Stimulated activated CD8-positive, alpha-beta memory T cell treated with anti-CD3 and anti-CD28 coated beads, Interleukin-2, amount 100 ng/mL, for 1 hour (primary cell): ENCODE measurements at places on chromosomes 1 and 21.

GRCh38 chr21:35538386-35538785, 489.3 kb upstream of the RUNX1 start:
- no peak for DNase-seq

DNA sequence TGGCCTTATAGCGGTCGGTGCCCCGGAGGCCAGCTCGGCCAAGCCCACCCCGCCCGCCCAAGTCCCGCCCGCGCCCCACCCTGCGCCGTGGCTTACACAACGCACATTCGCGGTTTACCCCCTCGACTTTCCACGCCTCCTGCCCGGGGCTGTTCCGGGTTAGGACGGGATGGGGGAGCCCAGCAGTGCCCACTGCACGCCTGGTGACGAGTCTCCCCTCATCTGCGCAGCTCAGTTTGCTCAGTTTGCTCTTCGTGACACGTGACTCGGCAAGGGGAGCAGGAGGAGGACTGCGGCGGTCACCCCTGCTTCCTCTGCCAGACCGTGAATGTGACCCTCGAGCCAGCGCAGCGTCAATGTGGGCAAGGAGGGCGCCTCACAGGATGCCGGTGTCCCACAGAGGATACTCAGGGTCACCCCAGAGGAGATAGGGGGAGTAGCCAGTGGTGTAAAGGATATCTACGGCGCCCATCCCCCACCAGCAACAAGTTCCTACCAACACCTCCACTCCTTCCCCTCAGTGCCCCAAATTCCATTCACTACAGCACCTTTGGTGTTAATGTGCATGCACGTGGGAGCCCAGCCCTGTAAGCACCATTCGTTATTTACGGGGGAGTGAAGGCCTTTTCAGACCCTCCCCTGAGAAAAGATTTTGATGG, 350 bp upstream of the S100A6 start:
- DNase-seq, result peak; percentile 73

DNA sequence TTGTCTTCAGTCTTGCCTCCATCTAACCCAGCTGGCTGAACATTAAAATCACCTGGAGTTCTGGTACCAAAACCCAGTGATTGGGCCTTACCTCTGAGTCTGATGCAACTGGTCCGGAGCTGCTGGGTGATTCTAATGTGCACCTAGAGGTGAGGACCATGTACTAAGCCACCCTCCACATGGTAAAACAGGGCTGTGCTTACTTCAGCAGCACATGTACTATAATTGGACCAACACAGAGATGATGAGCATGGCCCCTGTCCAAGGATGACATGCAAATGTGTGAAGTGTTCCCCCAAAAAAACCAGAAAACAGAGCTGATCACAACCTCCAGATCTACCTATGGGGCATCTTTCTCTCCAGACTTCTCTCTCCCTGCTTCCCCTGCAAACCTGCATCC, 37.0 kb downstream of the ELK4 start:
- DNase-seq, result no peak

DNA sequence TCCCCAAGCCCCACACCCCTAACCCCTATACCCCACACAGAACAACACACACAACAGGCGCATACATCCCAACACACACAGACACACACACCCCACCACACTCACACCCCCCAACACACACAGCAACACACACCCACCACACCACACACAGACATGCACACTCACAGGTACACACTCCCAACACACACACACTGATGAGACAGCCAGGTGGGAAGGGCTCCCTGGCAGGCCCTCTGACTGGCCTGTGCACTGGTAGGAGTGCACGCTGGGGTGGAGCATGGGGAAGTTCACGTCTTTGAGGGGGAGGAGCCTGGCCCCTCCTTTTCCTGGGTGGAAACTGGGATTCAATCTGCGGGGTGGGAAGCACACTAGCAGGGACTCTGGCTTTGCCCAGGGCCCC, 116.7 kb downstream of the RHOU start:
- no peak for DNase-seq

DNA sequence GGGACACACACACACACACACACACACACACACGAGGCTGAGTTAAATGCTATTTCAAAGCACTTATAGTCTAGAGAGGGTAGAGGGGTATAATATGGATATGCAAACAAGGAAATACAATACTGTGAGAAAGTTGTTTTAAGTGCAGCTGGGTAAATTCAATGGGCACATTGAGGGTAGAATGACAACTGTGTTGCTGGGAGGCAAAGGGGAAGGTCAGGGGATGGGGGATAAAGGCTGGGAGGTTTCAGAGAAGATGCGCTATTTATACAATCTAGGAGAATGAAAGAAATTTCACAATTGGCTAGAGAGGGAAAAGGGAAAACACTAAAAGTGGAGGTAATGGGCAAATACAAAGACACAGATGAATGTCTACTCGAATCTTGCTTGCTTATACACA, 19.4 kb downstream of the EXTL2 start:
- DNase-seq, result no peak

- no peak for DNase-seq
Measured at GRCh38 chr1:116106646-116107045, 4.6 kb upstream of the MAB21L3 start.

DNA sequence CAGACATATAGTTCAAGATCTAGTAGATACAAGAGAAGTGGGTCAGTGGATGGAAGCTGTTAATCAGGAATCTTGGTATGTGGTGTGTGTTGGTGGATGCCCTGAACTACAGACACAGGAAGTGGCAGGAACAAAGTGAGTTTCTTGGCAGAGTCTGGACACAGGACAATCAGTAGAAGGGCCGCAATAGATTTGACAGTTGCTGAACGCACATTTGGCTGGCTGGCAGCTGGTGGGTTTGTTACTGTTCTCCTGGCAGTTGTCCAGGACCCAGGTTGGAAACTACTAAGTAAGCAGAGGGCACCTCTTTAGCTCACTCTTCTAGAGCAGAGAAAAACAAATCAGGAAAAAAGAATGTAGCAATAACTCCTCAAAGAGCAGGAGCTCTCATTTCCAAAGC, 13.2 kb downstream of the KRTAP26-1 start:
- no peak for DNase-seq

DNA sequence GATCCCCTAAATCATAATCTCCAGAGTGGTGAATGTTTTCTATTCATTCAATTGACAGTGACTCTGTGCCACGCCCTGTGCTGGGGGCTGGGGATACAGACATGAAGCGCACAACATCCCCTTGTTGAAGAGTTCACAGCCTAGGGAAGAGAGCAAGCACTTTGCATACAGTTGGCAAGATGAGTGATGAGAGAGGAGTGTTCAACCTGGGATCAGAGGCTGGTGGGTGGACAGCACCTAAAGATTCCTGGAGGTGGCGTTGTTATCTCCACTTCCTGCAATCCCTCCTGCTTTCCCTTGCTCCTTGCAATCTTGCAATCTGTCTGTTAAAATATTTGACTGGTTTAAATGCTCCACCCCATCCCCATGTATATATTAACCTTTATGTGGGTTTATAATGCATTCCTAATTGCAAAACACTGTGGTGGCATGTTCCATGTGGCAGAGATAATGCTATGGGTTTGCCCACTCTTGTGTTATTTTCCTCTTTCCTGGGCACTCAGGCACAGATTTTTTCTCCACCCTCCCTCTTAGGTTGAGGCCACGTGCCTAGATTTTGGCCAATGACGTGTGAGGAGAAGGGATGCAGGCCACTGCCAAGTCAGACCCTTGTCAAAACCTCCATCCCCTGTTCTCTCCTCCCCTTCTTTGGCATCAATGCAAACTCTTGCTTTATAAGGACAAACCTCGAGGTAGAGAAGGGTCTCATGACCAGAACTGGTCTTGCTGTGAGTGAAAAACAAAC, 36.2 kb upstream of the GADD45A start:
- no peak for DNase-seq

GRCh38 chr1:157288996-157289395, 150.8 kb upstream of the ETV3 start:
- no peak for DNase-seq

GRCh38 chr1:234842726-234843641, 233.0 kb upstream of the IRF2BP2 start:
- peak; percentile 4 for DNase-seq

GRCh38 chr1:34144766-34145165, 20.3 kb downstream of the CSMD2 start:
- no peak for DNase-seq

- no peak for DNase-seq
Measured at GRCh38 chr1:180778782-180779398, 133.8 kb upstream of the KIAA1614 start.

DNA sequence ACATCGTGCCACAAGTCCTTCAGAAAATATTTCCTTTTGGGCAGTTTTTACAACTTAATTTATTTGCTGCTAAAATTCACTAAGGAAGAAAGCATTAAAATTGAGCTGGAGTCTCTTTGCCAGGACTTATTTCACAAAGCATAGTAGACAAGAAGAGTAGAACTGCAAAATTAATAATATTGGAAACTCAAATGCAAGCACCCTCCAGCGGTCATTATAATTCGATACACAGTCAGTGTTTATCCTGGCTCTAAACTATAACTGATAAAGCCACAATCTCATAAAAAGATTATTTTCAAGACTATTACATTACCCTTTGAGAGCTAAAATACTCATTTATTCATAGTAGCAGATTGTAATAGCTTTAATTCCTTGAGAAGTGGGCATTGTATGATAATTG, 655.4 kb downstream of the RWDD3 start:
- DNase-seq, result no peak

- no peak for DNase-seq
Measured at GRCh38 chr1:59731591-59731990, 83.2 kb upstream of the HOOK1 start.

- no peak for DNase-seq
Measured at GRCh38 chr1:160048335-160048734, 16.5 kb upstream of the PIGM start.

DNA sequence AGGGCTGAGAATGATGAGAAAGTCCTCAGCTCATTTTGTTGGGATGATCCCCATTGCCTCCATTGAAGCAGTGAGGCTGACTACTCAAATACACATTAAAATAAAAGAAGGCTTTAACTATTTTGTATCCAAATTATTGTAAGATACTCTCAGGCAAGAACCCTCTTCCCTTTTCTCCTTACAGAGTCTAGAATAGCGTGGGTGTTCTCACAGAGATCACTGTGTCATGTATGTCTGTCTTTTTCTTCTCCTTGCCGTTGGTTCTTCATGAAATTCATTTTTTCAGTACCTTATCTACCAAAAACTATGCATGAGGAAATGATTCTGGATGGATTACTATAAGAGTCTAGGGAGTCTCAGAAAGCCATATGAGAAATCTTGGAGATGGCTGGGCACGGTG, 30.1 kb downstream of the SORT1 start:
- DNase-seq, result no peak

- no peak for DNase-seq
Measured at GRCh38 chr1:181637998-181638397, 154.7 kb downstream of the CACNA1E start.

DNA sequence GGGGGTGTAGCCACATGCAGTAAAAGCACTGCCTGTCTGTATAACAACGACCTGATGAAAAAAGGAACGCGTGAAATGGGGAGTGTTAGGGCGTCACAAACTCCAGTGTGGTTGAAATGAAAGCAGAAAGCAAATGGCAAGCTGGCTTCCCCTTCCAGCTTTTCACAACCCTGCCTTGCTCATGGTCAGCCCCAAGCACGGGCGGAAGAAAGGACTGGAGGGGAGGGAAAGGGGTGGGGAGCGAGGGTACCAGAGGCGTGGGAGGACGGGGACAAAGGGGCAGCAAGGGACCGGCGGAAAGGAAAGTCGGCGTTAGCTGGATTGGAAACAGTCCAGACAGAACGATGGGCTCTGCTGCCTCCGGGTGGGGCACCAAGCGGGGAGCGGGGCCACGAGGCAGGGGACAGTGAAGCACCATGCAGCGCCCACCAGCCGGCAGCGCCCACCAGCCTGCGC, 9.6 kb downstream of the VPS26C start:
- no peak for DNase-seq

DNA sequence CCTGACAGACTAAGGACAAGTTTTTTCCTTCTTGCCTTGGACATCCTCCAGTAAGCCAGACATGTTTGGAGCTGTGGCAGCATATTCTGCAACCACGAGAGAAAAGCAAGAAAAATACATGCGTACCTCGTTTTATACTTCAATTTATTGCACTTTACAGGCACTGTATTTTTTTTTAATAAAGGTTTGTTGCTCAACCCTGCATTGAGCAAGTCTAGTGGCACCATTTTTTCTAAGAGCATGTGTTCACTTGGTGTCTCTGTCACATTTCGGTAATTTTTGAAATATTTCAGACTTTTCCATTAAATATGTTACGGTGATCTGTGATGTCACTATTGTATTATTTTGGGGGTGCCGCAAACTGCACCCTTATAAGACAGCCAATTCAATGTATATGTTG, 2.1 kb upstream of the SSX2IP start:
- no peak for DNase-seq

DNA sequence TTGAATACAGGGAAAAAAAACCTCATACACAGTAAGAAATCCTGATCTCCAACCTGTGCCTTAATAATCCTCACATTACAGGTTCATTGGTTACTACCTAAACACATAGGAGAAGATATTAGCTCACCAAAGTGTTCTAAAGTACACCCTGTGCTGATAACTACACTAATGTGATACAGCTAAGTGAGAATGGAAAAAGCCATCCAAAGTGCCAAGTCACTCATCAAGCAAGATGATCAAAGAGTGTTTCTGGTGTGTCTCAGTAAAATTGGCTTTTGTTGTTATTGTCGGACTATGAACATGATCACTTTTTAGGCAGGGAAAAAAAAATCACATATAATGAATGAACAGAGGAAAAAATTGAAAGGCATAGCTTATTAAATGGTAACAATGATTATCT, 31.4 kb downstream of the EPS15 start:
- DNase-seq, result no peak

GRCh38 chr1:205271277-205271676, 43.5 kb downstream of the TMCC2 start:
- no peak for DNase-seq
